ENCODE measurements at places on chromosomes 1 and 21.

DNA sequence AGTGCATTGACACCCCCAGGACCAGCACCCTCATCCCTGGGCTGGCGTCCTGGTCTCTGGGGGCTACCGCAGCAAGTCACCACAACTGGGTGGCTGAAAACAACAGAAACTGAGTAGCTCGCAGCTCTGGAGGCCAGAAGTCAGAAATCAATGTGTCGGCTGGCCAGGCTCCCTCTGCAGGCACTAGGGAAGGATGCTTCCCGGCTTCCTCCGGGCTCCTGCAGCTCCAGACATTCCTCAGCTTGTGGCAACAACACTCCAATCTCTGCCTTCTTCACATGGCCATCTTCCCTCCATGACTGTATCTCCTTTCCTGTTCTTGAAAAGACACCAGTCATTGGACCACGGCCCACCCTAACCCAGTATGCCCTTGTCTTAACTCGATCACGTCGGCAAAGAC, 224.2 kb downstream of the NPHP4 start:
- DNase-seq: no peak

DNA sequence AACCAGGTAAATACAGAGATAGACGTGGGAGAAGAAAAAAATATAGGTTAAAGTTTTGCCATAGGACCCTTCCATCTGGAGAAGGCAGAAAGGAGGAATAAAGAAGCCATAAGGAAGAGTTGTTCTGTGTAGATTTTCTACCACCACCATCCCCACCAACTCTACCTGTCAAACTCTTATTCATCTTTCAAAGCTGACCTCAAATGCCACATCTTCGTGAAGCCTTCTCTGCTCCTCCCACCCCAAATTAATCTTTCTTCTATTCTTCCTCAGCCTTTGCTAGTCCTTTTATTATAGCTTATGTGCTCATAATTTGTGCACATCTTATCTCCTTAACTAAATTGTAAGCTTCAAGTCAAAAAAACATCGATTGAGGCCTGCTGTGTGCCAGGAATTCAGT, 1.3 kb upstream of the NECTIN4 start:
- no peak for DNase-seq

DNA sequence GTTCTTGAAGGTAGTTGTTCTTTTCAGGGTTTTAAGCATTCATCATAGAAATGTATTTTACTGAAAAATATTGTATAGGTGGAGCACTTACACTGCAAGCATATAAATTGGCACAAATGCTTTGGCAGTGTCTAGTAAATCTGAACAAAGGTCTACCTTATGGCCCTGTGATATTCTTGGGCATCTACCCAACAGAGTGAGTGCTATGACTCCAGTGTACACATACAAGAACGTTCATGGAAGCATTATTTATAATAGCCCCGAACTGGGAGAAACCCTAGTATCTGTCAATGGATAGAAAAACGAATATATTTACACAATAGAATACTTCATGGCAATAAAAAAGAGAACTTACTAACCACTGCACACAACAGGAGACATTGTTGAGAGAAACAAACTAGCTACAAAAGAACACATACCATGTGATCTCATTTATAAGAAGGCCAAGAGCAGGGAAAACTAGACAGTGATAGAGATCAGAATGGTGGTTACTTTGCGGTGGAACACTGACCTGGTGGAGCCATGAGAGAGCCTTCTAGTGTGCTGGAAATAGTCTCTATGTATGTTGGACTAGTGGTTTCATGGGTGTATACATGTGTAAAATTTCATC, 96.0 kb downstream of the MAB21L3 start:
- DNase-seq: no peak

DNA sequence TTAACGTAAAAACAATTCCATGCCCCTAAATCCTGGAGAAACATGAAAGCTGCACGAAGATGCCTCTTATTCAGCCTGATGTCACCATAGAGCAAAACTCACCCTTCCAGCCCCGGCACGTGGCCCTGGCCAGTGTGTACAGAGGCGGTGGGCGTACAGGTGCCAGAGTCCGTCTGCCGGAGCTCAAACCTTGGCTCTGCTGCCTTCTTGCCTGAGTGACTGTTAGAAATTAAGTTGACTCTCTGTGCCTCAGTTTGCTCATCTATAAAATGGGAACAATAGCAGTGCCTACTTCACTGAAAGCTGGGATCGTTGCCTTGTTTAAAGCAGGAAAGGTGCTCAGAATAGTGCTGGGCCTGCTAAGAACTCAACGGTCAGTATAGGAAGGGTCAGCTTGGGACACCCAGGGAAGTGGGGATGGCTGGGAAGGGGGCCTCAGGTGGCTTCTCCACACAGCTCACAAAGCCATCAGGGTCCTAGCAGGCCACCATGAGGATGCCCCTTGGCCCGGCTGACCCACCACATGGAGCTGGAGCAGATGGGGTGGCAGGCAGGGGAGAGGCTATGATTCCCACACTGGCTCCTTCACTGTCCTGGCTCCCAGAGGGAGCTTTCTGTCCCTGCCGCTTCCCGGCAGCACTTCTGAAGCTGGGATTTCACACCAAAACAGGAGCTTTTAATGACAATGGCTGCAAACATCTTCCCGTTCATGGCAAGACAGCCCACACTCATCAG, 237.2 kb downstream of the NPHP4 start:
- no peak for DNase-seq

DNA sequence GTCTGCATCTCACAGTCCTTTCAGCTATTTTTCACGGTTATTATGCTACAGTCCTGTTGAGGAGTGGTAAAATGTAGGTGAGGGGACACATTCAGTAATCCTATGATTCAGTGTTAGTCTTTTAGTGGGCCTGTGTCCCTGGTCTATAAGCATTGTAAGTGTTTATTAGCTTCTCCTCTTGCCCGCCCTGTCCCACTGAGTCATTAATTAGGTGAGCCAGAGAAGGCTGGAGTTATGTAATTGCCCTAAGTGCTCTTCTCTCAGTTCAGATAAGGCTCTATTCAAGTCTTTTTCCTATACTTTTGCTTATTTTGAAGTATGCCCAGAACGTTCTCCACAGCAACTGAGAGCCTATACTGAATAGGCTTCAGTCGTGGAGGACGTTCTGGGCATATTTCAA, 76.3 kb upstream of the ZRANB2 start:
- no peak for DNase-seq

DNA sequence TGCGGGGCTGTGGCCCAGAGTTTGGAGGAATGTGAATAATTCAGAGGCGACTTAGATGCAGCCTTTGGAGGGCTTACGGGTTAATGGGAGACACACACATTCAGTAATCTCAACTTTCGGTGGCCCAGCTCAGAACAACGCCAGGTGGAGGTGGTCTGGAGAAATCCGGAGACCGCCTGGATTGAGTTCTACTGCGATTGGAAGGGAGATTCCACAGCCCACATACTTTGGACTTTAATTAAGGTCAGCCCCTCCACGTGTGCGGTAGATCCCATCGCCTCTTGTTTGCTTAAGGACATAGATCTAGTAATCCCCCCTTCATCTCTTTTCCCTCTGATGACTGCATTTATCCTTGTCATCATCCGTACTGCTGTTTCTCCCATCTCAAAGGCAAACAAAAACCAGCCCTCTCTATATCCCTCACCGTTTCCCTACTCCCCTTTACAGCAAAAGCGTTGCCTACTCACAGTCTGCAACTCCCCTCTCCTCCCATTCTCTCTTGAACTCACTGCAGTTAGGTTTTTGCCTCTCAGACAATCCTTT, 720 bp upstream of the BSDC1 start:
- no peak for DNase-seq

- no peak for DNase-seq
Observed at GRCh38 chr1:17520473-17521319, 18.8 kb upstream of the ARHGEF10L start.
